ENCODE measurements at places on chromosomes 1 and 21. TPM values are rescaled to one million over a fixed set of nuclear protein-coding genes. Genes with fewer than 3 reads are reported as not detected.

The RSBN1 gene
- 9.6 TPM for total RNA-seq

The SPRR1B gene
- total RNA-seq = 3.1 TPM

The NKAIN1 gene
- not detected for total RNA-seq

The PODN gene
- total RNA-seq = not detected

The CRB1 gene
- not detected for total RNA-seq

The EVA1B gene
- 11.2 TPM for total RNA-seq

The PTPN22 gene
- total RNA-seq = 0.24 TPM

The MROH7 gene
- total RNA-seq = 0.71 TPM

The SH2D2A gene
- total RNA-seq = 2.9 TPM

The EPHB2 gene
- 19.3 TPM for total RNA-seq

All from Calu3 (cell line).